Activated CD8-positive, alpha-beta memory T cell treated with anti-CD3 and anti-CD28 coated beads, Interleukin-2, amount 50 U/mL, for 48 hours (primary cell): ENCODE measurements at places on chromosomes 7 and 10.

- DNase-seq, result no peak
Measured at GRCh38 chr10:45460235-45460878, 86.3 kb downstream of the ALOX5 start.

GRCh38 chr7:138622841-138623240 is 78.3 kb downstream of the SVOPL start:
- DNase-seq, result no peak

- DNase-seq, result no peak
Measured at GRCh38 chr7:26155531-26156375, 3.8 kb downstream of the NFE2L3 start.

DNA sequence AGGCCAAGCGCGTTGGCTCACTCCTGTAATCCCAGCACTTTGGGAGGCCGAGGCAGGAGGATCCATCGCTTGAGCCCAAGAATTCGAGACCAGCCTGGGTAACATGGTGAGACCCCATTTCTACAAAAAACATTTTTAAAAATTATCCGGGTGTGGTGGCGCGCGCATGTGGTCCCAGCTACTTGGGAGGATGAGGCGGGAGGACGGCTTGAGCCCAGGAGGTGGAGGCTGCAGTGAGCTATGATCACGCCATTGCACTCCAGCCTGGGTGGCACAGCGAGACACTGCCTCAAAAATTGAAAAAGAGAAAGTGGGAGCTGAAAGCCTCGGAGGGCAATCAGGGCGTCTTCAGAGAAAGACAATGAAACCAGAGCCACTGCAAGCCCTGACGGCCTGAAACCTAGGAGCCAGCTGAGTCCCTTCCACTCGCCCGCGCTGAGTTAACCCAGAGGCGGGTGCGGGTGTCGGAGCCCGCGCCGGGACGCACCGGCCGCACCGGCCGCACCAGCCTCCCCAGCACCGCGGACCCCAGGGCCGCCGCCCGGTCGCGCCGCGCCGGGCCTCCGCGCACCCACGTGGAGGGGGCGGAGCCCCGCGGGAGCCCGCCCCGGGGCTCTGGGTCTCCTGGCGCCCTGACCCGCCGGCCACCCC is 22.4 kb downstream of the ZFAND2A start:
- no peak for DNase-seq

- peak; percentile 77 for DNase-seq
Measured at GRCh38 chr7:65722361-65722792, 150.5 kb upstream of the VKORC1L1 start.
